Right forelimb (tissue), 1 donor: ENCODE measurements at places on chromosomes 3 and 15.

- no peak for DNase-seq
Measured at GRCh38 chr3:32994045-32994444, 42.6 kb downstream of the CCR4 start.

DNA sequence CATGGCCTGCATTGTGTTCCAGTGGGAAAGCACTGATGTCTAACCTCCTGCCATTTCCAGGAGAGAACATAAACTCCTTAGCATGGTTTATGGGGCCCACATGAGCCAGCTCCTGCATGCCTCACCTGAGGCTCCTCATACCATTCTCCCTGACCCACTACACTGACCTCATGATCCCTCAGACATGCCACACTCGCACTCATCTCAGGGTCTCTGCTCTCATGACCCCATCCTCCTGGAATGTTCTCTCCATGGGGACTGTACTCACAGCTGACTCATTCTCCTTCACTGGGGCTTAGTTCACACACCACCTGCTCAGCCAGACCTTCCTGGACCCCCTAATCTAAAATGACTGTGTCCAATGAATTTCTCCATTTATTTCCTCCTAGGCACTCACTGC, 4.0 kb upstream of the LMCD1 start:
- DNase-seq = no peak

GRCh38 chr15:76140074-76140464, 80.3 kb downstream of the TMEM266 start:
- DNase-seq = no peak

- no peak for DNase-seq
Measured at GRCh38 chr15:76642671-76643070, 262.5 kb downstream of the SCAPER start.

DNA sequence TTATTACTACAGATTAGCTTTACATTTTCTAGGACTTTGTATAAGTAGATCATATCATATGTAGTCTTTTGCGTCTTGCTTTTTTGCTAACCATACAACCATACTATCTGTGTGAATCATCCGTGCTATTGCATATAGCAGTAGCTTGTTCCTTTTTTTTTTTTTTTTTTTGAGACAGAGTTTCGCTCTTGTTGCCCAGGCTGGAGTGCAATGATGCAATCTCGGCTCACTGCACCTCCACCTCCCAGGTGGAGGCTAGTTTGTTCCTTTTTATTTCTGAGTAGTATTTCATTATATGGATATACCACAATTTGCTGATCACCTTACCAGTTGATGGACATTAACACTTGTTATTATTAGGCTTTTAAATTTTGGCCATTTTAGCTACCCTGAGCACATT, 54.5 kb upstream of the TBL1XR1 start:
- DNase-seq = no peak

- DNase-seq = no peak
Measured at GRCh38 chr3:128524374-128525299, 31.6 kb upstream of the GATA2 start.

GRCh38 chr15:74122403-74123130, 7.8 kb upstream of the ISLR2 start:
- no peak for DNase-seq

DNA sequence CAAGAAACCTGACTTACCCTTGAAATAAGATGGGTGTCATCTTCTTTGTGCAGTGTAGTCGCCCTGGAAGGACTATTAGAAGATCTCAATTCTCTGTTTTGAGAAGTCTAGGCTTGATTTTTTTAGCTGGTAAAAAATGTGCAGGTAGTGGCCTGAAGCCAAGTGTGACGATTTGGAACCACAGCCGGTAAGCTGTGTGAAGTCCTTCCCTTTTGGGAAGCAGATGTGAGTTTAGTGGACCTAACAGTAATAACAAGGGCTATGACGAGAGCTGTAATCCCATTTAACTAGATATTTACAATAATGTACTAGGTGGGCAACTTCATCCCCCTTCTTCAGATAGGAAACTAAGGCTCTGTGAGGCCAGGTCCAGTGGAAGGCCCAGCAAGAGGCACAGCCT, 81.7 kb upstream of the MYZAP start:
- DNase-seq = no peak

GRCh38 chr3:155702745-155703591, 41.9 kb downstream of the PLCH1 start:
- no peak for DNase-seq

GRCh38 chr15:63331456-63331855, 50.2 kb downstream of the CA12 start:
- no peak for DNase-seq

DNA sequence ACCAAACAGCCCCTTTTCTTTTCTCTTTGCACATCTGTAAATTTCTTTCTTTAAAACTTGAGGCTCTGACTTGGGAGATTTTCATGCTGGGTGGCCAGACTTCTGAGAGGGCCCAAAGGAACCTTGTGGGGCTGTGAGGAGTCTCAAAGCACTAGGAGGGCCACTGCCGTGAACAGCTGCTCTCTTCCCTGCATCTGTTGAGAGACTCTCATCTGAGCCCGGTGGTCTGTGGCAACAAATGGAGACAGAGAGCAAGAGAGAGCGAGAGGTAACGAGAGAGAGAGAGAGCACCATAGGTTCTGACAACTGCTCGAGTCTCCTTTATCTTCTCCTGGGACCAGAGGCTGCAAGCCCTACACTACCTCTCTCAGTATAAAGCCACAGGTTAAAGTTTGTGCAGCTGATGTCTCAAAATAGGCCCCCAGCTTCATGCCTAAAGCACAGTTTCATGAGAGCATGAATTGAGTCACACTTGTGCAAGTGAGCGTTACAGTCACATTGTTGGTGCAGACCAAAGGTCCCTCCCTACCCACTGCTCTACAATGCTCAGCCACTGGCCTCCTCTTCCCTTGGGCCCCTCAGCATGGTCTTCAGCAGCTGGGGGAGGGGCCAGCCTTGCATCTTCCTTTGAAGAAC, 60.7 kb downstream of the ZNF621 start:
- DNase-seq = no peak

GRCh38 chr3:9930804-9931418, 2.7 kb upstream of the CRELD1 start:
- DNase-seq = no peak

- DNase-seq = no peak
Measured at GRCh38 chr3:113697500-113698090, 1.2 kb upstream of the USF3 start.

GRCh38 chr15:38163658-38164057, 89.0 kb upstream of the SPRED1 start:
- DNase-seq = no peak

DNA sequence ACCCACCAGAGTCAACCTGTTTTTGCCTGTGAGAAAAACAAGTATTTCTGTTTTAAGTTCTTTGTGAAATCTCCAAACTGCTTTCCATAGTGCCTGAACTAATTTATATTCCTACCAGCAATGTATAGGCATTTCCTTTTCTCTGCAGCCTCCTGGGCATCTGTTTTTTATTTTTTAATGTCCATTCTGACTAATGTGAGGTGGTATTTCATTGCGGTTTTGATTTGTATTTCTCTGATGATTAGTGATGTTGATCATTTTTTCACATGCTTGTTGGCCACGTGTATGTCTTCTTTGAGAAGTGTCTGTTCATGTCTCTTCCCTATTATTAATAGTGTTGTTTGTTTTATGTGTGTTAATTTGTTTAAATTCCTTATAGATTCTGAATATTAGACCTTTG, 820.5 kb downstream of the MCTP2 start:
- DNase-seq = no peak

DNA sequence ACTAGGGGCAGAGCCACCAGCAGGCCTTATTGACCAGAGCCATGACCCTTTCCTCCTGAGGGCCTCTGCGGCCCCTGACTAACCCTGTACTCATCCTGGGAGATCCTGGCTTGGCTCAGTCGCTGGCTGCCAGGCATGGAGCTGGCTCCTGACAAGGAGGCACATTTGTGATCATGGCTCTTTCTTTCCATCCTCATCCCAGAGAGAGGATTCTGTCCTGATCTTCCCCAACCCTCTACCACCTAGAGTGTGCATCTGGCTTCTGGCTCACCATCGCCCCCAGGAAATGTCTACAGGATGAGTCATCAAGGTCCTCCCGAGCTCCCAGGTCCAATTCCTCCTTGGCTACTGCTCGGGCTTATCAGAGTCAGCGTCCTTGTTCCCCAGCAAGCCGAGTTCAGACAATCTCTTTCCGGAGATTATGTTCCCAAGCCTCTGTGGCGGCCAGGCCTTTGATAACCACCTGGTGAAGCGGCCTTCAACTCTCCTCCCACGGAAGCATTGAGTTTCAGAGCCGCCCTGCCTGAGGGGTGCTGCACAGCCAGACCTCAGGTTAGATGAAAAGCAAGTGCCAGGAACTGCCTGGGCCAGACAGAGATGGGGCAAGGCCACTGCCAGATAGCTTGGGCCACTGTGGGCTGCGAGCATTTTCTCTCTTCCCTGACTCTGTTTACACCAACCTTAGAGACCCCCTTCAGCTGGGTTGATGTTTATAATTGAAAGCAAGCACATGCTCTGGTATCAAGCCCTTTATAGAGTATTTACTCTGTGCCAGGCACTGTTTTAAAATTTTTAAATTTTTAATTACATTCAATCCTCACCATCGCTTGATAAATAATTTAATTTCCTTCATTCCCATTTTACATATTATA, 44.3 kb upstream of the MRPS22 start:
- DNase-seq = no peak

DNA sequence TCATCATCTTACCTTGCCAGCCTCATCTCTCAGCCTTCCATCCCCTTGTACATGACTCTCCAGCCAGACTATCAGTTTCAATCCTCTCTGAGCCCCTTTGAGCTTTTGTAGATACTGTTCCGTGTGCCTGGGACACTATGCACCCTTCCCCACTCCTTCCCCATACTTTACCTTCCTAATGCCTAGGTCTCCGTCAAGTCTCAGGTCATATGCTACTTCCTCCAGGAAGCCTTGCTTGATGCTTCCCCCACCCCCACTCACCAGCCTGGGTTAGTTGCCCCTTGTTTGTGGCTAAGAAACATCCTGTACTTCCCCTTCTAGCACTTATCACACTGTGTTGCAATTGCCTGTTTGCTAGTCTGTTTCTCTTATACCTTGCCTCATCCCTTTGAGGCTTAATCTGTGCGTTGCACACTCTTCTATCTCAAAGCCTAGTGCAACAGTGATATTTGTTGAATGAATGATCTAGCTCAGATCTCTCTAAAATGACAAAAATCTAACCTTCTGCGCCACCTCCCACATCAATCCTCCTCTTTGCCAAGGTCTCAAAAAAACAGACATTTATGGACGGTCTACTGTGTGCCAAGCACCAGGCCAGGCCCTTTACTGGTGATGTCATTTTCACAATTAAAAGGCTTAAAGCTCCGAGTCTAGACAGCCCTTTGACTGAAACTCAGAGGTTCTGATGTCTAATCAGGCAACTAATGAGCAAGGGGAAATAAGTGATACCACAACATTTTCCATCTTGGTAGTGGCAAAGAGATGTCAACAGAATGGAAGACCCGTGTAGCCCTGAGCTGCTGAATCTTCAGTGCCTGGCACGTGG, 6.5 kb upstream of the USP3 start:
- no peak for DNase-seq

DNA sequence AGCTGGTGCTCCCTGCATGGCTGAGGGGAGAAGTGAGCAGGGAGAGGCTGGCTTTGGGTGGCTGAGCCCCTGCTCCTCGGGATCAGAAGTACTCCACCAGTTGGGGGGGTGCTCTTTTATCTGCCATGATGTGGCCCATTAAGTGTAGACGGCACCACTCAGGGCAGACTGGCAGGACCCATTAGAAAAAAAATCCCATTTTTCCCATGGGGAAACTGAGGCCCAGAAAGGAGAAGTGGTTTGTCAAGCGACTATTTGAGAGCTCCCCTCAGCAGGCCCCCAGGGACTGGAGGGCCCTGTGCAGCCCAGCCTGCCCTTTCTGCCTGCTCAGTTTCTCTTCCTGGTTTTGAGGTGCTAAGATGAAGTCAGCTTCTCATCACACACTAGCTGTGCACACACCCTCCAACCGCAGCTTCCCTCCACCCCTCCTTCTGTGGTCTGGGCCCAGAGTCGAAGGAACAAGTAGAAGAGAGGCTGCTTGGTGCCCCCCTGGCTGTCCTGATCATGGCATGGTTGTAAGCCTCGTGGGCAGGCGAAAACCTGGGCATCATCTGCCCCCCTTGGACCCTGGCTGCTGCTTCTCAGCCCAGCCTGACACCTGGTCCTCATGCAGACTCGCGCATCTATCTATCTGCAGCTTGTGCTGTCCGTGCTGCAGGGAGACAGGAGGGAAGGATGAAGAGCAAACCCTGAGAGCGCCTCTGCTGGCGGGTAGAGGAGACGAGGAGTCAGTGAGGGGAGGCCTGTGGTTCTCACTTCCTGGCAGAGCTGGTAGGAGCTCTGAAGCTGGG, 5.6 kb downstream of the CSK start:
- DNase-seq = peak; percentile 76

GRCh38 chr3:58591517-58592510, 14.6 kb upstream of the FAM107A start:
- DNase-seq = no peak

DNA sequence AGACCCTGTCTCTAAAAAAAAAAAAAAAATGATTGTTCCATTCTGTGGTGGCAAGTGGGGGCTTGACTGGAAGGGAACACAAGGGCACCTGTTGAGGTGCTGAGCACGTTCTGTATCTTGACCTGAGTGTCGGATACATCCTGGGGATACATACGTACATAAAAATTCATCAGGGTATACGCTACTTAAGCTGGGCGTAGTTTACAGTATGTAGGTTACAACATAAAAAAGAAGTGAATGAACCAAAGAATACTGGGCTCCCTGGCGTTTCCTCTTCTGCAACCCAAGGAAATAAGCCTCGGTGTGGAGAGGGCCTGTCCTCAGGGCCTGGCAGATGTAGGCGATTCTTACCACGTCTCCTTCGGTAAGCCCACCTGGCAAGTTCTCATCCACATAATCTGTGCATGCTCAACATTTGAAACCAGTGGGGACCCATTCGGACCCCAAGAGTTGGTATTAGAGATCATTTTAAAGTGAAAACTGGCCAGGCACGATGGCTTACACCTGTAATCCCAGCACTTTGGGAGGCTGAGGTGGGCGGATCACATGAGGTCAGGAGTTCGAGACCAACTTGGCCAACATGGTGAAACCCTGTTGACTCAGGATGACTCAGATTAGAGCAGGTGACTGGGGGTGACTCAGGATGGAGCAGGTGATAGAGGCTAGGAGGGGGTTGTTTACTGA, 5.1 kb upstream of the MUC20 start:
- DNase-seq = no peak

GRCh38 chr3:25723802-25724201, 59.1 kb upstream of the TOP2B start:
- no peak for DNase-seq

- DNase-seq = no peak
Measured at GRCh38 chr15:89138999-89139612, 50.9 kb downstream of the ABHD2 start.

GRCh38 chr15:61633951-61634350, 404.8 kb upstream of the RORA start:
- no peak for DNase-seq

DNA sequence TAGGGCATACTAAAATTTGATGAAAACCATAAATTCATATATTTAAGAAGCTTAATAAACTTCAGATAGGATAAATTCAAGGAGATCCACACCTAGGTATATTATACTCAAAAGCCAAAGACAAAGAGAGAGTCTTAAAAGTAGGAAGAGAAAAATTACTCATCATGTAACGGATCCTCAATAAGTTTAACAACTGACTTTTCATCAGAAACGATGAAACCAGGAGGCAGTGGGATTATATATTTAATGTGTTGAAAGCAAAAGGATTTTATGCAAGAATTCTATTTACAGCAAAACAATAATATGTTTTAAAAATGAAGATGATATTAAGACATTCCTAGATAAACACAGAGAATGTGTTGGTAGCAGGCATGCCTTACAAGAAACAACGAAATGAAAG, 202.7 kb downstream of the OXSM start:
- DNase-seq = no peak
